Activated CD4-positive, alpha-beta T cell treated with anti-CD3 and anti-CD28 coated beads, Interleukin-2, amount 50 U/mL, for 48 hours (primary cell): ENCODE measurements at places on chromosomes 6 and 20.

DNA sequence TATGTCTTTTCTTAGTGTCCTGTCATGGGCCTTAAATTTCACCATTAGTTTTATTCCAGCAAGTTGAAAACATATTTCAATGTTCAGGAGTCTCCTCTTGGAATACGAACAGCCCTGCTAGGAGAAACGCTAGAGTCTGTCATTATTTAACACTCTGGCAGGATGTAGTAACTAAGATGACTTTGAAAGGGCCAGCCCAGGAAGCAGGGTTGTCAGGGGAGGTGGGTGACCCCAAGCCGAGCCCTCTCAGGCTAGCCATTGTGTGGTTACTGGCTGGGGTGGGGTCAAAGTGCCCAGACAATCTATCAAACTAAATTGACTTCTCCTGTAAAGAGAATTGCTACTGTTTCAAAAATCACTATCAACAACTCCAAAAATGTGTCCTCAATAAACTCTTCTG lies 67.8 kb downstream of the LY86 start:
- DNase-seq: no peak

DNA sequence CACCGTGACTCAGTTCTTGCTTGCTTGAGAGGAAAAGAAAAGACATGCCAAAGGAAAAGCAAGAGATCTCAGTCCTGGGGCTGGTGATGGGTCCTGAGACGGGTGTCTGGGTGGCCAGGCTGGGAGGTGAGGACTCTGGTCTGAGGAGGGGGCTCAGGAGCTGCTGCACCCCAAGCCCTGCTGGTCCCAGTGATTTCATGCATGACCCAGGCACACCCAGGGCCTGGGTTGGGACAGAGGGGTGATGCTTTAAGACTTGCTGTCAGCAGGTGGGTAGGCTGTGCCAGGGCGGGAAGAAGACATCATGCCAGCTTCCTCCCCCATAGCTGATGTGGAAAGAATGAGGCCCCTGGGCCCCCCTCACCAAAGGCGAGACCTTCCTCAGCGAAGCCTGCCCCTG lies 65.1 kb upstream of the PMEPA1 start:
- DNase-seq: no peak

- DNase-seq: no peak
These were observed 27.9 kb downstream of the GSTA3 start for GRCh38 chr6:52881662-52881995.

DNA sequence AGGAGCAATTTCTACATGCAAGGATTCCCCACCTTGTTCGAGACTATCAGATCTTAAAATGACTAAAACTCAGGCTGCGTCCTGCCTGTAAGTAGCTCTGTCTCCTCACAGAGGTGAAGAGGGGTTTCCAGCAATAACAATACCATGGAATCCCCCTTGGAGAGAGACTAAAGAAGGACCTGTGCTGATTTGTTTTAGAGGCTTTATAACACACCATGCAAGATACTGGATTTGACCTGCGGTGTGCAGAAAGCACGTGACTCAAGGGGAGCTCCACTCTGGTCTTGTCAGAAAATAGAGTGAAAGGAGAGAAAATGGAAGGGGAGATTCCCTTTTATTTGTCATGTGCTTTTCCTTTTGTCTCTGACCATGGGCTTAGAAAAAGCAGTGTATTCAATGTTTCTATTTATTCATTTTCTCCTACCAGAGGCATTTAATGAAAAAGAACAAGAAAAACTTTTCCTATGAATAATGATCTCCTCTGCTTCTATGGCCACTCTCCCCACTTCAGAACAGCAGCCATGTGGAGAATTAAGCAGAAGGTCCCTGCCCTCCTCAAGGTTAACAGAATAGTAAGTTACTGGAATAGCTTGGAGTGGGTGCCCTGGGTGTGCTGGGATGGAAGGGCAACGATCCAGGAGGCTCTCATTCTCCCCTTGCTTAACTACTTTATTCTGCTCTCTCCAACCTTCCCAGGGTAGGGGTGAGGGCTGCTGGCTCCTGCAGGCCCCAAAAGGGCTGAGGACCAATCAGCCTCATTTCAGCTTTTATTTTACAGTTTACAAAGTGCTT lies 19.2 kb upstream of the MRPS10 start:
- DNase-seq: no peak

- no peak for DNase-seq
These were observed 4.8 kb downstream of the ASXL1 start for GRCh38 chr20:32362901-32363364.

DNA sequence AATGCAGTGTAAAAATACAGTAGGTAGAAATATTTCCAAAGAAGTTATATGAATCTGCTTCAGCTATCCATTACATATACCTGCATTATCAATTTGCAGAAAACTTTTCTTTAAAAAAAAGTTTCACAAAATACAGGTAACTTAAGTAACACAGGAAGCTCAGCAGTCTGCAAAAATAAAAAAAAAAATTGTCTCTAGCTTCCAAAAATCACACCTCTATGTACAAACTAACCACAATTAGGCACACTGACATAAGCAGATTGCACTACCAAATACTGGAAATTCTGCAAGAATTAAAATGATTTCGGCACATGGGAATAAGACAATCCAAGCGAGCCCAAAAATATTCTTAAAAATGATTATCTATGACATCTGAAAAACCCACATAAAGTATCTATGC lies 41.2 kb downstream of the ME1 start:
- no peak for DNase-seq

DNA sequence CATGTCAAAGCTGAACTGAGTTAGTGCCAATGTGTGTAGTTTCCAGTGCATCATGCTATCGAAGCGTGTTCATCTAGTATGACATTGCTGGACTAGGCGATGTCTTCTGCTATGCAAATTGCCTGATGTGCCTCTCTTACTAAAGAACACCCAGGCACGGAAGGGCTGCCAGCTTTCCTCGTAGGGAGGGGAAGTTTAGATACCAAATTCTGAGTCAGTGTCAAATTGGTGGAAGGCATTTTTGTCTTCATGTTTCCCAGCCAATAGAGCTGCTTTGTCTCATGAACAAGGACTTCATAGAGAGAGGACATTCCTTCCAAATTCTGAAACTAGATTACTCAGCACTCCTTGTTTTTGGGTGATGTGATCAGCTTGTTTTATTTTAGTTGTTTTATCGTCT lies 320.1 kb downstream of the BTBD3 start:
- DNase-seq: no peak
